ENCODE measurements at places on chromosomes 7 and 10.

GRCh38 chr10:129402459-129402858, 64.6 kb upstream of the MGMT start:
- H3K27me3 ChIP-seq, result no peaks in the 10 kb centered on the region
- DNase-seq, result no peak
- H3K27ac ChIP-seq, result no peak overlapping the region
- no peak overlapping the region for H3K4me3 ChIP-seq

- H3K27ac ChIP-seq, result peak overlapping the region; percentile 12
- peak; percentile 61 for DNase-seq
- H3K4me3 ChIP-seq, result peak overlapping the region; percentile 21
- H3K36me3 ChIP-seq, result no peaks in the 10 kb centered on the region
- no peaks in the 10 kb centered on the region for H3K4me1 ChIP-seq
Observed at GRCh38 chr7:117019786-117020590, 66.7 kb downstream of the ST7 start.

- H3K4me1 ChIP-seq, result no peaks in the 10 kb centered on the region
- no peaks in the 10 kb centered on the region for H3K27me3 ChIP-seq
- no peak overlapping the region for H3K27ac ChIP-seq
- DNase-seq, result no peak
- no peaks in the 10 kb centered on the region for H3K36me3 ChIP-seq
- H3K4me3 ChIP-seq, result no peak overlapping the region
Observed at GRCh38 chr10:83612746-83613145, 526.6 kb upstream of the GHITM start.

DNA sequence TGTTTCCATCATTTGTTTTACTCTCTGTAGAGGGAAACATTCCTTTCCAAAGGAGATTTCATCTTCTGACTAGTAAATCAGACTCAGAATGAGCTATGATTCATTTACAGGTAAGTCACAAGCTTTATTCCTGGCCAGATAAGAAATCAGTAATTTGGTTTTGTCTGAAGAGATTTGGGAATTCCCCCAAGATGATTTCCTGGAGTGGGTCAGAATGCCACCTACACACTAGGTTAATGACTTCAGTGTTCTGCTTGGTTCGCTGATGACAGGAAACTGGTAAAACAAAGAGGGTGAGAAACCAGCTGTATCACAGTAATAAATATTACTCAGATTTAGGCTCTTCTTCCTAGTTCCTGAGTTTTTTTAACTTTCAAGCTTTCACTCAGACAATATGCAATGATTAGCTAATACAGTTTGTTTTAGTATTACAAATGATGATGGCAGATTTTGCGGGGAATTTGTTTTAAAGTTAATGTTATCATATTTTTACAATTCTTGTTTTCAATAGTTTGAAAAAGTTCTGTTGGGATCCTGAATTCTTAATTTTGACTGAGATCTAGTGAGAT, 8.3 kb upstream of the ASZ1 start:
- no peak overlapping the region for H3K27ac ChIP-seq
- H3K4me3 ChIP-seq, result no peak overlapping the region
- H3K36me3 ChIP-seq, result no peaks in the 10 kb centered on the region

GRCh38 chr7:112292162-112292561, 85.7 kb downstream of the ZNF277 start:
- no peaks in the 10 kb centered on the region for H3K27me3 ChIP-seq
- H3K36me3 ChIP-seq, result no peaks in the 10 kb centered on the region
- no peak overlapping the region for H3K4me3 ChIP-seq
- no peaks in the 10 kb centered on the region for H3K4me1 ChIP-seq
- no peak overlapping the region for H3K27ac ChIP-seq
- DNase-seq, result no peak

DNA sequence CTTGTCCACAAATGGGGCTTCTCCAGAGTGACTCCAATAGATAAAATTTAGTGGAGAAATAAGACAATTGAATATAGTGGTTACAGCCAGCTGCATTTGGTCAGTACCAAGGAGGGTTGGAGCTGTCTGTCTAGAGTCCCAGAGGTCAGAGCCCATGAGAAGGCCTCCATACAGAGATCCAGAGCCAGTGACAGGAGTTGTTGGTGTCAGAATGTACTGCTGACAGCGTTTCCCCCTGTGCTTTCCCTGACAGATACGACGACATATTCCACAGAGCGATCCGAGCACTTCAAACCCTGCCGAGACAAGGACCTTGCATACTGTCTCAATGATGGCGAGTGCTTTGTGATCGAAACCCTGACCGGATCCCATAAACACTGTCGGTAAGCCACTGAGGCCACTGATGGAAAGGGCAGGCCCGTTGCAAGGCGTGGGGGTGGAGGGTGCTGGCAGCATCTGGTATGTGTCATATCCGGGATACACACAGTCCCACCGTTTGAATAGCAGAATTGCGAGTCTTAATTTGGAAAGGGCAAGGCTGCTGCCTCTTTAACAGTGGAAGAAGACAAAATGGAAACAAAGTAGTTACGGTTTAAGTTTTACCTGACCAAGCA, 483.6 kb downstream of the NRG3 start:
- H3K36me3 ChIP-seq, result no peaks in the 10 kb centered on the region
- no peak overlapping the region for H3K4me3 ChIP-seq
- H3K27me3 ChIP-seq, result no peaks in the 10 kb centered on the region
- DNase-seq, result no peak
- H3K27ac ChIP-seq, result no peak overlapping the region
- H3K4me1 ChIP-seq, result no peaks in the 10 kb centered on the region

DNA sequence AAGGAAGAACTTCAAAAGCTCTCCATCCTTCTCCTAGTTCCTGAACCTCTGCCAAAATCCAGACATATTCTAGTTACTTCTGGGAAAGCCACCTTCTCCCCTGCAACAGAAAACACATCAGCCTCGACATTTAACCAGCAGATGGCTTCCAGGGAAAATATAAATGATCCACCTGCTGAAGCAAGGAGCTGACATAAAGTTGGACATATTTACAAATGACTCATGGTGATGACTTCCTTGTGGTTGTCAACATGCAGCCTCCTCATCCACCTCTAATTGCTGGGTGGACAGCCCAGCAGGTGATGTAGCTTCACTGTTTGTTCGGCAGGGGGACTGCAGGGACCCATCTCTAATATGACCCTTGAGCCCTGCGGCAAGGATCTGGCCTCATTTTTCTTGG, 266.0 kb downstream of the C7orf25 start:
- H3K4me3 ChIP-seq, result no peak overlapping the region
- no peak overlapping the region for H3K27ac ChIP-seq
- no peaks in the 10 kb centered on the region for H3K27me3 ChIP-seq
- DNase-seq, result no peak
- H3K4me1 ChIP-seq, result no peaks in the 10 kb centered on the region
- H3K36me3 ChIP-seq, result no peaks in the 10 kb centered on the region

- no peak for DNase-seq
- no peaks in the 10 kb centered on the region for H3K4me1 ChIP-seq
- no peaks in the 10 kb centered on the region for H3K36me3 ChIP-seq
- no peak overlapping the region for H3K4me3 ChIP-seq
Observed at GRCh38 chr10:99976886-99977665, 32.7 kb downstream of the DNMBP start.

DNA sequence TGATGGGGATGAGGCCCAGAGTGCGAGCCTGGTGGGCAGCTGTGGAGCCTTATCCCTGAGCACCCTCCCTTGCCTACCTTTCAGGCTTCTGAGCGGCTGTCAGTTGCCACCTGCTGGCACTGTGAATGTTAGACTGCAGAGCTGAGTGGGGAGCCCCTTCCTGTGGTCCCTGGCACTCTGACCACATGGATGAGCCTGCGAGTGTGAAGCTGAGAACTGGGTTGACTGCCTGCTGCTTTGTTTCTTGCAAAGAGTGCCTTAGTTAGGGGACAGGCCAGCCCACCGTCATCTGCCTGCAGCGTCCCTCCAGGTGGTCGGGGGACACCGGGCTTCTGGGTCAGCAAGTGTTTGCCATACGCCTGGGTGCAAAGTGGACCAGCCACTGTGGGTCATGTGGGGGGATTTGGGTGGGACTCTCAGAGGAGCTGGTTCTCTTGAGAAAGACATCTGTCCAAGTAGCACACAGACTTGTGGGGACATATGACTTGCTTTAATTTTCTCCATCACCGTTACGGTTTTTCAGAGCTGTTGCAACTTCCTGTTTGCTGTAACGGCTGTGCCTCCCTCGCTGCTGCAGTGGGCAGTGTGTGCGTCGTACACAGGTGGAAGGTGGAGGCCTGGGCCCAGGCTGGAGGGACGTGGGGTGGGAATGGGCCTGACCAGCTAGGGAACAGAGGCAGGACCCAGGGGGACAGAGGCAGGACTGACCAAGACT, 13.7 kb downstream of the INPP5A start:
- H3K4me1 ChIP-seq, result peaks cover 11% of the 10 kb centered on the region
- no peak overlapping the region for H3K27ac ChIP-seq
- no peaks in the 10 kb centered on the region for H3K36me3 ChIP-seq
- H3K4me3 ChIP-seq, result no peak overlapping the region

GRCh38 chr7:80679921-80680907, 41.8 kb downstream of the CD36 start:
- no peaks in the 10 kb centered on the region for H3K4me1 ChIP-seq
- no peak overlapping the region for H3K4me3 ChIP-seq
- no peaks in the 10 kb centered on the region for H3K27me3 ChIP-seq
- no peak overlapping the region for H3K27ac ChIP-seq
- no peak for DNase-seq

DNA sequence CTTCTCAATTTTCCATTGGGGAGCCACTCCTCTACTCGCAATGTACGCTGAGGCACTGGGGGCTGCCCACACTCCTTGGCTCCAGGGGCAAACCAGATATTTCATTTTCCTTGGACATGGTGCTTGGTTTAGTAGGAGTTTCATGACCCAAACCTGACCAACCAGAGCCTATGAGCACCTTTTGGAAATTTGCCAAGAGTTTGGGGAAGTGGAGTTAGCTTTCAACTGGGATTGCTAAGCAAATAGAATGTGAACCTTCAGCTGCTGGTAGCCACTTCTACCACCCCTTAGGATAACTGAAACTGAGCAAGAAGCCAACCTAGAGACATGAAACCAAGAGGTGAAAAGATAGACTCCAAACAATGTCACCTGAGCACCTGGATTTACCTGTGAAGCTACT, 74.9 kb upstream of the COL13A1 start:
- no peak for DNase-seq
- no peak overlapping the region for H3K4me3 ChIP-seq
- H3K36me3 ChIP-seq, result no peaks in the 10 kb centered on the region
- H3K27ac ChIP-seq, result no peak overlapping the region

DNA sequence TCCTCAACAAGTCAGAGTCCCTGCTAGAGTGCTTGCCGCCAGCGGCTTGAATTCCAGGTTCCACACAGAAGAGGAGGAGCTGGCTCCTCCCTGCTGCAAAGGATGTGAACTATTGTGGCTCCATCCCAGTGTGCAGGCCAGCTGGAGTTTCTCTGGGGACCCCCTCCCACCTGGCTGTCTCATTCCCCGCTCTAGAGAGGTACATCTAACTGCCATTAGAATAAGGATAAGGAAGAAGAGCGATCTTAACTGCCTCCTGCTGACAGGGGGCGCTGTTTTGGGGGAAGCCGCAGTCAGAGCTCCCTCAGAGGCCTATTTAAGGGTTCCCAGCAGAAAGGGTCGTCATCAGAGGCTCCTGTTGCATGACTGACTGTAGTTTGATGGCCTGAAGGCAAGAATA, 40.8 kb upstream of the HECW1 start:
- no peaks in the 10 kb centered on the region for H3K36me3 ChIP-seq
- H3K27ac ChIP-seq, result no peak overlapping the region
- no peak overlapping the region for H3K4me3 ChIP-seq
- H3K4me1 ChIP-seq, result no peaks in the 10 kb centered on the region
- no peak for DNase-seq

- peaks cover 13% of the 10 kb centered on the region for H3K4me1 ChIP-seq
- H3K4me3 ChIP-seq, result no peak overlapping the region
- no peaks in the 10 kb centered on the region for H3K27me3 ChIP-seq
- DNase-seq, result no peak
- H3K36me3 ChIP-seq, result no peaks in the 10 kb centered on the region
- H3K27ac ChIP-seq, result no peak overlapping the region
Observed at GRCh38 chr7:139687211-139687954, 90.4 kb downstream of the HIPK2 start.

- no peaks in the 10 kb centered on the region for H3K36me3 ChIP-seq
- no peaks in the 10 kb centered on the region for H3K27me3 ChIP-seq
- H3K4me3 ChIP-seq, result no peak overlapping the region
- no peak overlapping the region for H3K27ac ChIP-seq
- DNase-seq, result no peak
Observed at GRCh38 chr10:121462955-121463354, 135.3 kb downstream of the FGFR2 start.

- H3K27me3 ChIP-seq, result no peaks in the 10 kb centered on the region
- no peaks in the 10 kb centered on the region for H3K4me1 ChIP-seq
- no peaks in the 10 kb centered on the region for H3K36me3 ChIP-seq
- no peak for DNase-seq
Observed at GRCh38 chr10:14700546-14700945, 74.2 kb downstream of the FAM107B start.

DNA sequence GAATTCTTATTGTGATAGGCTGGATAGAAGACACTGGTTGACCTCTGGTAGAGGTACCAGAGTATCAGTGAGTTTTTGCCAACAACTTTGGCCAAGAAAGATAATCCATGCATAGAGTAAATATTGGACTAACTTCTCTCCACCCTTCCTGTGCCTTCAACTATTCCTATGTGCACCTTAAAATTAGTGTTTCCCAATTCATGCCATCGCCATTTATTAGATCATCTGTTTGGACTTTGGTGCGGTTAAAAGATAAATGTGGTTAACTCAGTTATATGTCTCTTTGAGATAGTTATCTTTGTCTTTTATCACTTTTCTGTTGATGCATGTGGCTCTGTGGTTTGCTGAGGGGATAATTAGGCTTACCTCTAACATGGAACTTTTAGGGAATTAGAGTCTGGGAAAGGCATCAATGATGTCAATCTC, 4.6 kb downstream of the PAPSS2 start:
- H3K27ac ChIP-seq, result no peak overlapping the region
- H3K4me1 ChIP-seq, result no peaks in the 10 kb centered on the region
- H3K4me3 ChIP-seq, result no peak overlapping the region
- no peaks in the 10 kb centered on the region for H3K36me3 ChIP-seq
- H3K27me3 ChIP-seq, result no peaks in the 10 kb centered on the region

- H3K4me1 ChIP-seq, result no peaks in the 10 kb centered on the region
- no peak for DNase-seq
- H3K27me3 ChIP-seq, result no peaks in the 10 kb centered on the region
- H3K4me3 ChIP-seq, result no peak overlapping the region
Observed at GRCh38 chr10:80259405-80259871, 30.0 kb downstream of the MAT1A start.

All from prostate gland (tissue), 2 donors.